G401 (cell line): ENCODE measurements at places on chromosomes 5 and 9. TPM values are rescaled to one million over a fixed set of nuclear protein-coding genes. Genes with fewer than 3 reads are reported as not detected.

The NTNG2 gene
- 0.14 and 0.37 TPM in 2 replicates for total RNA-seq

- DNase-seq, result no peak
These were observed 14.5 kb downstream of the PLPP1 start for GRCh38 chr5:55520117-55520839.

- no peak for DNase-seq
These were observed 5.8 kb downstream of the POU4F3 start for GRCh38 chr5:146344155-146345118.

The TGFBI gene
- 0.18 TPM in 1 of 2 replicates, not detected in the other for total RNA-seq

GRCh38 chr5:144028058-144028457, 142.4 kb downstream of the YIPF5 start:
- DNase-seq, result no peak

The GRXCR2 gene
- not detected in 2 replicates for total RNA-seq

The GARIN3 gene
- total RNA-seq, result not detected in 2 replicates

DNA sequence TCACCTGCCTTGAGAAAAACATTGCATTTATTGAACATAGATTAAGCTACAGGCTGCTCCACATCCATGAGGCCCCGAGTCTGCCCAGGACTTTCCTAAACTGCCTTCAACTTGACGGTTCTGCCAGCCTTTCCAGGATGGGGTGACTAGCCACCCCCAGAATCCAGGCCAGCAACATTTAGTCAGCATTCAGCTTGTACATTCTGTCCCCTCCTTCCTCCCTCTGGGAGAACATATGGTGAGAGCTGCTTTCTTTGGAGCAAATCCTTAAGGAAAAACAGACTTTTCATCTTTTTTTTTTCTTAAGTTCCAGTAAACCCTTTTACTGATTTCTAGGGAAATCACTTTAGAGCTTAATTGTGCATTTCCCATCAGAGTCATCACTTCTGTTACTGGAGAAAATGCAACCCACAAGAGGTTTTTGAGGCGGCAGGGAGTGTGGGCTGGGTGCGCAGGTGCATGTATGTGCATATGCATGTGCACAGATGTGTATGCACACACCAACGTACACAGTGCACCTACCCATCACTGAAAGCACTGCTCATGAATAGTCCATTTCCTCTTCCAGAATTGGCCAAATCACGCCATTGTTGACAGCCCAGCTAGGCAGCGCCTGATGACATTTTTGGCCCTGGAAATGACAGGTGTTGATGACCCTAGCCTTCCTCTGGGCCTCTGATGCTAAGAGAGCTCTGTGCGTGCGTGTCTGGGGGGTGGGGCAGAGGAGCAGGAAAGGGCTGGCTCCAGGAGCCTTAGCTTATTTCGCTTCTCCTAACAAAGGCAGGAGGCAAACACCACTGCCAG, 145.6 kb downstream of the HSD17B3 start:
- DNase-seq, result no peak

- no peak for DNase-seq
These were observed 985.9 kb downstream of the CDH18 start for GRCh38 chr5:19002111-19002510.

The ASB6 gene
- total RNA-seq, result 37.2 and 49.7 TPM in 2 replicates

- DNase-seq, result no peak
These were observed 172.6 kb upstream of the PAPPA start for GRCh38 chr9:115980976-115981375.

The HTR4 gene
- total RNA-seq, result not detected in 2 replicates

DNA sequence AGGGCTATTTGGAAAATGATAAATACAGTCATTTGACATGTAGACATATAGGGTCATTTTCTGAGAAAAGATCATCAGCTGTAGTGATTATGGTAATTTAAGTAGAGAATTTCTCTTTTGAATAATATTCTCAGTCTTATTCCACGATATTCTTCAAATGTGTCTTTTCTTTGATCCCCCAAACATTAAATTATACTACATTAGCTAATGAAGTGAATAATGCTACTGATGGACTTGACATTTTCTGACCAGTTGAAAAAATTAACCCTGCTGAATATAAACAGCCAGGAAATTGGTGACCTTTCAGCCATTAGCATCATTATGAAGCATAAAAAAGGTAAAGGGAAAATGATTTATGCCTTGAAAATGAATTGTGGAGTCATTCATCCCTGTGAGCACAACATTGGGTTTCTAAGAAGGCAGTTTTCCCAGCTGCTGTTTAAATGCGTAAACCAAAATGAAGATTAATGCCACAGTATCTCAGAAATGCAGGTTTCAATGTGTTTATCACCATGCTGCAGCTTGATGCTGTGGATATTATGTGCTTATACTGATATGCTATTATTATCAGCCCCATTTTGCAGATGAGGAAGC, 489.1 kb downstream of the KCTD16 start:
- DNase-seq, result no peak

The THOC3 gene
- total RNA-seq, result 30.3 and 50.8 TPM in 2 replicates

The CDH9 gene
- total RNA-seq, result not detected in 2 replicates

The PCDHGC5 gene
- total RNA-seq, result 0.14 and 0.18 TPM in 2 replicates

The RNF208 gene
- total RNA-seq, result not detected in 2 replicates

DNA sequence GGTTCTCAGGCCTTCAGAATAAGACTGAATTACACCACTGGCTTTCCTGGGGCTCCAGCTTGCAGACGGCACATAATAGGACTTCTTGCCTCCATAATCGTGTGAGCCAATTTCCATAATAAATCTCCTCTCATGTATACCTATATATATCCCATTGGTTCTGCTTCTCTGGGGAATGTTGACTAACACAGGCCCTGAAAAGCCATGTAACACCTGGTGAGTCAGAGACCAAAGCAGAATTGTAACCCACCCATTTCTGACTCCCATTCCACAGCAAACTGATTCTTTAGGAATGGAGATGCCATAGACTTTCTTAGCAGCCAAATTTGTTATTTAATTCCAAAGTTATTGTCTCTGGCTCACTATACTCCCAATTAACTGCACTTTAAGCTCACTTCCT, 85.4 kb upstream of the AGXT2 start:
- DNase-seq, result no peak

GRCh38 chr5:39160576-39161213, 58.7 kb downstream of the FYB1 start:
- no peak for DNase-seq

The PHPT1 gene
- 139 and 226 TPM in 2 replicates for total RNA-seq

DNA sequence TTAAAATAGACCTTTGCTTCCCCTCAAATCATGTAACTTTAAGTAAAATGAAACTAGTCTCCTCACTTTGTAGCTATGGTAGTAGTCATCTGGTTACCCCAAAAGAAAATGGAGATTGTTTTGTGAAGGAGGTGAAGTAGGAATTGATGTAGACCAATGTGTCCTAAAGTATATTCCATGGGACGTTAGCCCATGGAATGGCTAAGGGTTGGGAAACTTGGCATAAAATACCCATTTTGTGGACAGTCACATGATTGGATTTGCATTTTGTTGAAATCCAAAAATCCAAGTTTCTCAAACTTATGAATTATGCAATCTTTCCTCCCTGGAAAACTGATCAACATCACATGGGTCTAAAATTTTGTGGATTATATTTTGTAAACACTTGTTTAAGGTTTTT, 290.6 kb downstream of the OSTF1 start:
- DNase-seq, result no peak

The GPR150 gene
- not detected in 2 replicates for total RNA-seq

GRCh38 chr5:171975877-171976667, 30.4 kb downstream of the FBXW11 start:
- DNase-seq, result no peak

DNA sequence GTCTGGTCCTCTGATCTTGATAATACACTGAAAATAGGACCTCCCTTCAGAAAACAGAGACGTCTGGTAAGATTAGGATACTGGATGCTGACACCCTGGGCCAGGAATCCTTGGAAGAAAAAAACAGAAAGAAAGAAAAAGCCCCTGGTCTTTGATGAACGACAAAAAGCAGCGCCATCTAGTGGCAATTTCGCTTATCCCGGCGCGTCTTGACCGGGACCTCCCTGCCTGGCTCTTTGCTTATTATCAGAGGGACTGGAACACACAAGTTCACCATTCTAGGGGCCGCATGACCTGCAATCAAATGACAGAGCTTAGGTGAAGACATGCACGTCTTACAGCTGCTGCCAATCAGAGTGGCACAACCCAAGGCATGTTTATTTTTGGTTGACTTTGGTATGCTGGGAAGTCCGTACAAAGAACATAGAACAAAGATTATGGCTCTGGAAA, 114.9 kb upstream of the NFIB start:
- peak; percentile 76 for DNase-seq

GRCh38 chr5:170520372-170520771, 16.6 kb downstream of the KCNIP1 start:
- DNase-seq, result no peak

DNA sequence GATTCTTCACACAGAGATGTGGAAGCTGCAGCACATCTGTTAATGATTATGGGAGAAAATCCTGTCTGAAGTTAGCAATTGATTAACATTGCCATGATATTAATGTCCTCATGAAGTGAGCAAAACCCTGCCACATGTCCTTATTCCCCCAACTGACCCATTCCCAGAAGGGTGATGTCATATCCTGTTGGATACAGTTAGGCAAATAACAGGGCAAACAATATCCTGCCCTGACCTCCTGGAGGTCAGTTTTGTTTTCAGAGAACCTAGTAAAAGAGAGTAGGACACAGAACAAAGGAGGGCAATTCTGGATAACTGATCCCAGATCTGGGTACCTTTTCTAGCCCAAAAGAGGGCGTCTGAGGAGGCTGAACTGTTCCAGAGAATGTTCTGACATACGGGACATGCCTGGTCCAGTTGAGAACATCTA, 11.0 kb downstream of the ABLIM3 start:
- DNase-seq, result no peak

DNA sequence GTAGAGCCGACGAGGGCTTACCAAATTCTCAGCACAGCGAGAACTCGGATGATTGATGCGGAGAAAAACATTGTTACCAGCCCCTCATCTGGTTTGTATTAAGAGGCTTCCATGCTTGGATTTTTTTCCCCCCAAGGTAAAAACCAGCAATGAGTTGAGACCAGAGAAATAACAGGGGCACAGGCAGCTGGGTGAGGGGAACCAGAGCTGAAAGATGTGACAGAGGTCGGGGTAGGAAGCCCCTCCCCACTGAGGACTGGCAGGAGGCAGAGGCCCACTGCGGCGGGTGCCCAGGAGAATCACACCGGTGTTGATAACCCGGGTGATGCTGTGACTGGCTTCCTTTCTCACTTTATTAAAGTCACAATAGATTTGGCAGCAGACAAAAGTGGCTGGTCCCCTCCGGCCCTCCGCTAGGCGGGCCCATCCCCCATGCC, 116.5 kb upstream of the PHYKPL start:
- no peak for DNase-seq
